Stimulated activated CD4-positive, alpha-beta T cell treated with anti-CD3 and anti-CD28 coated beads, Interleukin-1b, Interleukin-23, amount 100 ng/mL, for 48 hours (primary cell): ENCODE measurements at places on chromosomes 3 and 15.

DNA sequence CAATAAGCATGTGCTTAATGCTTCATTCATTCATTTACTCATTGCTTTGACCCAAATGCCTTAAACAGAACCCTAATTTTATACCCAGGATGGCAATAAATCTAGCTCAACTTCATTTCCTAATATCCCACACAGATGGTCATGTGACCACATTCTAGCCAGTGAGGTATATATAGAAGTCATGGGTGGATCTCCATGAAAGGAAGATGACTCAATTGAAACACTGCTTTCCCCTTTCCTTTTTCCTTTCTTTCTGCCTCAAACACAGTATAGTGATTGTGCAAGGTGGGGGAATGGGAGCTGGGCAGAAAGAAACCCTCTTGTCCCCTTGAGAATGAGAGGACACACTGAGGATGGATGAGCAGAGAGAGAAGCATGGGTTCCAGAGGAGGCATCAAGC is 183.5 kb upstream of the PRICKLE2 start:
- DNase-seq = no peak

DNA sequence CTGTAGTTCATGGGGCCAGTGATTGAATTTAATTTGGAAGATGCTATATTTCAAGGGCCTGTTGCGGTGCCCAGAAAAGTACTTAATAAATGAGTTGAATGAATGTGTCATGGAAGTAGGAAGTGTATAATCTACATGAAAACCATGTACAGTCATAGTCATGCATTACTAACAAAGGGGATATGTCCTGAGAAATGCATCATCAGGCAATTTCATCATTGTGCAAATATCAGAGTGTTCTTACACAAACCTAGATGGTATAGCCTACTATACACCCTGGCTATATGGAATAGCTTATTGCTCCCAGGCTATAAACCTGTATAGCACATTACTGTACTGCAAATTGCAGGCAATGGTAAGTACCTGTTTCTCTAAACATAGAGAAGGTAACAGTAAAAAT is 10.7 kb upstream of the MYO5C start:
- DNase-seq = no peak

DNA sequence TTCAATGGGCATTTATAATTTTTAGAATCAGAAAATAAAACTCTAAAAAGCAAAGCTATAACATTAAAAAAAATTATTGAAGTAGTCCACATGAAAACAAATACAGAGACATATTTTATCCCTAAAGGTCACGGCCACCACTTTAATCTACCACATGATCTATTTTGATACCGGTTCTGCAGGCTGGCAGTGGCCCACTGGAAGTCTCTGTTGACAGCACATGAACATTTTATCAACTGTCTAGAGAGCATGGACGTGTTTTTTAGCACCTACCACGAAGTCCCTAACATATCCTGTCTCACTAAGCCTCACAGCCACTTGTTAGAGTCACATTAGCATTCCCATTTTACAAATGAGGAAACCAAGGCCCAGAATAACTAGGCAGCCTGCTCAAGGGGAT is 1.8 kb upstream of the CPA3 start:
- DNase-seq = no peak

DNA sequence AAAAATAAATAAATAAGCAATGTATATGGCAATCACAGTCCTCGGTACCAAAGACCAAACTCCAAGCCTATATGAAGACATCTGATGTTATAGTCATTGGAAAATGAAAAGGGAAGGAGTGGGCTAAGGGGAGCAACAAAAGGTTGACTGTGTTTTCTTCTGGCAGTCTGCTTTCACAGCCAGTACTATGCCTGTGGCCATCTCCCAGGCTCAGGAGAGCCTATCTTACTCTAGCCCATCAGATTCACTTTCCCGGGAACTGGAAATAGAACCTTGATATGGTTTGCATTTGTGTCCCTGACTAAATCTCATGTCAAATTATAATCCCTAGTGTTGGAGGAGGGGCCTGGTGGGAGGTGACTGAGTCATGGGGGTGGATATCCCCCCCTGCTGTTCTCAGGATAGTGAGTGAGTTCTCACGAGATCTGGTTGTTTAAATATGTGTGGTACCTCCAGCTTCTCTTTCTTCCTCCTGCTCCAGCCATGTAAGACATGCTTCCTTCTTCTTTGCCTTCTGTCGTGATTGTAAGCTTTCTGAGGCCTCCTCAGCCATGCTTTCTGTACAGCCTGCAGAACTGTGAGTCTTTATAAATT is 105.3 kb downstream of the PLCH1 start:
- DNase-seq = no peak

DNA sequence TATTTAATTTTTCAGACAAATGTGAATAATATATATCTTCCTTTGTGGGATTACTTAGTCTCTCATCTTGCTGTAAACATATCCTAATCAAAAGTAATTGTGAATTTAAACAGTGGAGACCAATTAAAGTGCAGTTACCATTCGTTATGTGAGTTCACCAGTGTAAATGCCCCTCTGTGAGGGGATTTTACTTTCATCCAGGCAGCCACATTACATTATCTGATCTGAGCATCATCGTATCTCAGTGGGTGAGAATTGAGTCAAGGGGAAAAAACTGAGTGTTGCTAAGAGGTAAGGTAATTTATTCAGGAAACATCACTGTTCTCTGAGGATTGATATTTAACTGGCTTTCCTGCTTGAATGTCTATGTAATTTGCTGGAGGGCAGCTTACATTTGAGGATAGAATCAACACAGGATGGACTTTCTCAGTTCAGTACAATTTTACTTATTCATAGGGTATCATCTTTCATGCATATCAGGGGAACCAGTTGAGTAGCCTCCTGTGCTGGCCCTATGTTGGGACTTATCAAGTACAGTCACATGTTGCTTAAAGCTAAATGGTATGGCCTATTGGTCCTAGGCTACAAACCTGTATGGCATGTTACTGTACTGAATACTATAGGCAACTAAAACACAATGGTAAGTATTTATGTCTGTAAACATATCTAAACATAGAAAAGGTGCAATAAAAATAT is 219.7 kb downstream of the CD47 start:
- DNase-seq = no peak

GRCh38 chr15:60494108-60494507 is 15.2 kb upstream of the ICE2 start:
- no peak for DNase-seq

GRCh38 chr3:89619263-89619662 is 511.8 kb downstream of the EPHA3 start:
- no peak for DNase-seq

DNA sequence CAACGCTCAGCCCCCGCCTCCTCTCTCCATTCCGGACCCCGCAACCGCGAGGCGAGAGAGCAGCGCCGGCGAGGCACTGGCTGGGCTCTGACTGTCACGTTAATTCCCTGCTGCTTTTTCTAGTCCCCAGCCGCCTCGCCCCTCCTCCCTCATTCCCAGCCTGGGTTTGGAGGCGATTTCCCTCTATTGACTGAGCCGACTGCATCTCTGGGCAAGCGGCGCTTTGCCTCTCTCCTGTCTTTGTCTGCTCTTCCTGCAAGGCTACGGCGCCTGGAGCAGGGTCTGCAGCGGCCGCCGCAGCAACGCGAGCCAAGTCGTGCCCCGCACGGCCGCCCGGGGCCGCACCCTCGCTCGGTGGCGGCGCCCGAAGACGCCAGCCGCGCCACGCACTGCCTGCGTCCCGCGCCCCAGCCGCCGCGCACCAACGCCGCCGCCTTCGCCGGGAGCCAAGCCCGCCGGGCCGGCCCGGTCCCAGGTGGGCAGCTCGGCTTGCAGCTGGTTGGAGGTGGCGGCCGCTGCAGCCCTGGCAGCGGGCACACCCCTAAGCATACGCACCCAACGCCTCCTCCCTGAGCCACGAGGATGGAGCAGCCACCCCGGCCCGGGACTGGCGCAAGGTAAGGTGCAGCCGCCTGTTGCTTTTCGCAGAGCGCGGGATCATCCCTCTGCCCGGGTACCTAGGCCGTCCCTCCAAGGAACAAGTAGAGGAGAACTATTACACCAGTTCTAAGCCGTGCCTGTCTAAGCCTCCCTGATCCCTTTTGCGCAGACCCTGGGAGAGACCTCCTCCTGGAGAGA is at the start of gene LRRC3B:
Gene LRRC3B, plus strand, starts transcription at position 152 of the 798 bp plus-strand sequence. CDS start 86,901 bp downstream, outside the sequence.
- DNase-seq = no peak

GRCh38 chr15:44193651-44194322 is 1.3 kb downstream of the FRMD5 start:
- DNase-seq = no peak

DNA sequence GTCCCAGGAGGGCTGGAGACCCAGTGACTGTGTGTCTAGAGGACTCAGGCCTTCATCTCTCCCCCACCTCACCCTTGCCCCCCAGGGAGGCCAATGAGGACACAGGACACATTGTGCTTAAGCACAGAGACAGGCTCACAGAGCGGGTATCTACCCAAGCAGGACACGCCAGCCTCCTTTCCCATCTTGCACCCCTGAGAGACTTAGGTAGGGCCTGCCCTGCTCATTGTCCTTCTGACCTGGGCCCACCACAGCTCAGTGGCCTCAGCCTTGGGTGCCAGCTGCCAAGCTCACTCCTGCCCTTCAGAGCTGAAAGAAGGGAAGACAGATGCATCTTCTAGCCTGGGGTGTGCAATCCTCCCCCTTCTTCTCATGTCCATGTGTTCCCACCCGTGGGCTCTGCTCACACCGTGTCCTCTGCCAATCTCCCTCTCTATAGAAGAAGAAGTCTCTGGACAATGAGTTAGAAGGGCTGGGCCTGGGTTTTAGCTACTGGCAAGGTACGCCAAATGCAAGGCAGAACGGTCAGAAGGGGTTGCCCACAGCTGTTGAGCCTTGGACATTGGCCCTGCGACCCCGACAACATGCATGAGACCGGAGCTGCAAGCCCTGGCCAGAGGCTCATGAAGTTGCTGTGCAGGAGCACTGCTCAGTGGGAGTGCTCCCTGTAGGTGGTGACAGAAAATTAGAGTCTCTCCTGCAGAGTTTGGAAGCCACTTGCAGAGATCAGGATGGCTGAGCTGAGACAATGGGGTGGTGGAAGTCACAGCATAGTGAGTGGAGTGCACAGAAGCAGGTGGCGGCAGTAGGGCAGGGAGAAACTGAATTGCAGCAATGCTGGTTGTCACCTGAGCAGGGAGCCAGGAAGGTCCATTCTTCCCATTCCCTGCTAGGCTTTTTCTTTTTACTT is 32.8 kb downstream of the ACSBG1 start:
- DNase-seq = no peak

- no peak for DNase-seq
Observed at GRCh38 chr15:93469994-93470393, 381.0 kb upstream of the RGMA start.

DNA sequence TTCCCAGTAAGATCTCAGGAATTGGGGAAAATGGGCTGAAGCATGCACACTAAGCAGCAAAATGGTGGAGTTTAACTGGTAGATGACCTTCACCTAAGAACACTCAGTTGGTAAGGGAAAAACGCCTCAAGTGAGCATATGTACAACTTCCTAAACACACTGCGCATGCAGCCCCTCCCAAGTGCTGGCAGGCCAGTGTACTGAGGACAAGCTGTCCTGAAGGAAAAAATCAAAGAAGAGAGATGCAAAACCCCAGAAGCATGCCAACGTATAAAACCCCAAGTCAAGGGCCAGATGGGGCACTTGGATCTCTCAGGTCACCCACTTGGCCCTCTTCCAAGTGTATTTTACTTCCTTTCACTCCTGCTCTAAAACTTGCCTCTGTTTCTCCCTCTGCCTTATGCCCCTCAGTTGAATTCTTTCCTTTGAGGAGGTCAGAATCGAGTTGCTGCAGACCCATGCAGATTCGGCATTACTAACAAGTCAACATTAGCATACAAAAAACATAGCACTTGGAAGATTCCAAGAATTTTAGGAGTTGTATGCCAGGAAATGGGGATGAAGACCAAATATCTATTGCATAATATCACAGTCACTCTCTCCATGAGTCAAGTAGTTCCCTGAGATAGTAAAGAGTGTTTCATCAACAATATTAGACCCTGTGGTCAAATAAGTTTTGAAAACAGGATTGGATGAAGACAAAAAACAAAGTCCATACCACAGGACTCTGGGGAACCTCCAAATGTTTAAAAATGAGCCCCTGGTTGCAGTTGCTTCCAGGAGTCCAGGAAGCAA is 10.8 kb upstream of the FYCO1 start:
- DNase-seq = no peak

GRCh38 chr3:55875113-55875512 is 388.0 kb upstream of the WNT5A start:
- no peak for DNase-seq

GRCh38 chr3:19891740-19892139 is 42.3 kb downstream of the EFHB start:
- no peak for DNase-seq
